ENCODE measurements at places on chromosomes 11 and 22.

GRCh38 chr11:10275714-10276113 is 18.3 kb downstream of the SBF2 start:
- no peak for DNase-seq

DNA sequence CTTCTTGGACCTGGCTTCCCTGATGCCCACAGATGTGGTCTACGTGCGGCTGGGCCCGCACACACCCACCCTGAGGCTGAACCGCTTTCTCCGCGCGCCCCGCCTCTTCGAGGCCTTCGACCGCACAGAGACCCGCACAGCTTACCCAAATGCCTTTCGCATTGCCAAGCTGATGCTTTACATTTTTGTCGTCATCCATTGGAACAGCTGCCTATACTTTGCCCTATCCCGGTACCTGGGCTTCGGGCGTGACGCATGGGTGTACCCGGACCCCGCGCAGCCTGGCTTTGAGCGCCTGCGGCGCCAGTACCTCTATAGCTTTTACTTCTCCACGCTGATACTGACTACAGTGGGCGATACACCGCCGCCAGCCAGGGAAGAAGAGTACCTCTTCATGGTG is 1.2 kb downstream of the CNGA4 start:
- no peak for DNase-seq

DNA sequence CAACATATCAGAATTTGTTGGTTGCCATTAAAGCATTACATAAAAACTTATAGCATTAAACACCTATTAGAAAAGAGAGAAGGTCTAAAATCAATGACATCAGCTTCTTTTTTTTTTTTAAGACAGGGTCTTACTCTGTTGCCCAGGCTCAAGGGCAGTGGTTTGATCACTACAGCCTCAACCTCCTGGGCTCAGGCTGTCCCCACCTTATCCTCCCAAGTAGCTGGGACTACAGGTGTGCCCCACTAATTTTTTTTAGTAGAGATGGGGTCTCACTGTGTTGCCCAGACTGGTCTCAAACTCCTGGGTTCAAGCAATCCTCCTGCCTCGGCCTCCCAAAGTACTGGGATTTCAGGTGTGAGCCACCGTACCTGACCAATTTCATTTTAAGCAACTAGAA is 57.9 kb downstream of the ARHGEF12 start:
- DNase-seq = no peak

DNA sequence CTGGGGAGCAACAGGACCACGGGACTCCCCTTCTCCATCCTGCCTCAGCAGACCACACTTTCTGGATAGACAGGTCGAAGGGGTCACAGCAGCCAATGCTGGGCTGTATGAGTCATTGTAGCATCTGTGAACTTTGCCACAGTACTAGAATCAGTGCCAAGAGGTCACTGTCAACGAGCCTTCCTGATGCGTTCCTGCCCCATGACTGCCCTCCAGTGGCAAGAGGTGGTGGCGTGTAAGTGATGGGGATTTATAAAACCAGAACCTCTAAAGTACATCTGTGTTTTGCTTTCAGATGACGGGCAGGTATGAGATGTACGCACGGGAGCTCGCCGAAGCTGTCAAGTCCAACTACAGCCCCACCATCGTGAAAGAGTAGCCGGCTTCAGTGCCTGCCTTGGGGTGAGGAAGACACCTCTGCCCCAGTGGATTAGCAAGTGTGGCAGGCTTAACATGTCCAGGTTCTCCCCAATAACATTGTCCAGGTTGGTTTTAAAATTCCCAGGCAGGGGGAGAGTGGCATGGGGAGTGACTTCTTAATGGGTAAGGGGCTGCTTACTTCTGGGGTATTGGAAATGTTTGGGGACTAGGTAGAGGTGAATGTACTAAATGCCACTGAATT is 29.4 kb downstream of the GUCD1 start:
- no peak for DNase-seq

GRCh38 chr11:99279266-99279665 is 258.5 kb downstream of the CNTN5 start:
- DNase-seq = no peak

- DNase-seq = no peak
These were observed 45.2 kb downstream of the MPPED1 start for GRCh38 chr22:43457002-43457401.

DNA sequence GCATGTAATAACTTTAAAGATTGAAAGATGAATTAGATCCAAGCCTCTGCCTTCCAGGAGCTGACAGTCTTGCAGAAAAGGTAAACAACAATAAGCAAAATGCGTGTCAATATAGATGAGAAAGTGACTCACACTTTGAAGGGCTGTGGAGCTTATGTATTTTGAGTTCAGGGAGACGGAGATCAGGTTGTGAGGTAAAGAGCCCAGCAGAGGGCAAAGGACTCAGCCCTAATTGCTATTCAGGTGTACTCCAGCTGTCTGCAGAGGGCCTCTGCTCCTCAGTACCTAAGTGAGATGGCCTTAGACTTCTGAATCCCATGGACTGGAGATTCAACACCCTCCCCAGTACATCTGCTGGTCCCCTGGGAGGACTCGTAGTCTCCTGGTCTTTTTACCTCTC is 22.9 kb upstream of the CTR9 start:
- no peak for DNase-seq

DNA sequence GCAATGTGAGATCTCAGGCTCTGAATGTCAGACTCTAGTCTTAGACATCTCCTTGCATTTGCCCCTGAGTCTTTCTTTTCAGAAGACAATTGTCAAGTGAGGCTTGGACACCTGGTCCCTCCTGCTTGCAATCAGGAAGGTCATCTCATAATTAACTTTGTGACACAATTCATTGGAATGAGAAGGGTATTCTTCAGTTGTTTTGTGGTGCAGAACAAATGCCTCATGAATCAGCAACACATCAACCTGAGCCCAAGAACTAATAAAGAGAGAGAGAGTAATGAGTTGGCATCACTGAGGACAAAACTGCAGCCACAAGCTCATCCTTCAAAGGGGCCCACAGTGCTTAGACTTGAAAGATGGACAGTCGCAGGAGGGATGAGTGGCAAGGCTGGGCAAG is 375.8 kb downstream of the INSC start:
- no peak for DNase-seq

DNA sequence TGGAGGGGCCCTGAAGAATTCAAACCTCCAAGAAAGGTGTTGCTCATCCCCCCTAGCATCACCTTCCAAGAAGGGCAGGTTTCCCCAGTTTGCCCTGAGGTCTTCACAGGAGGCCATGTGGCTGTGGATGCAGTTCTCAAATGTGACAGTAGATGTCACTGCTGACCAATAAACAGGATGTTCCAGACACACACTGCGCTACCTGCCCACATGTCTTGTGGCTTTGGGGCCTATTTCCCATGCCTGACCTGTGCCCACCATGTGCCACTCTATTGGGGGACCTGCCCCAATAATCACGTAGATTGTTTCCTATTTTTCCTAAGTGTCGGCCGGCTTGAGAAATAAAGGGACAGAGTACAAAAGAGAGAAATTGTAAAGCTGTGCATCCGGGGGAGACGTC is 4.5 kb downstream of the GSTT2 start:
- no peak for DNase-seq

DNA sequence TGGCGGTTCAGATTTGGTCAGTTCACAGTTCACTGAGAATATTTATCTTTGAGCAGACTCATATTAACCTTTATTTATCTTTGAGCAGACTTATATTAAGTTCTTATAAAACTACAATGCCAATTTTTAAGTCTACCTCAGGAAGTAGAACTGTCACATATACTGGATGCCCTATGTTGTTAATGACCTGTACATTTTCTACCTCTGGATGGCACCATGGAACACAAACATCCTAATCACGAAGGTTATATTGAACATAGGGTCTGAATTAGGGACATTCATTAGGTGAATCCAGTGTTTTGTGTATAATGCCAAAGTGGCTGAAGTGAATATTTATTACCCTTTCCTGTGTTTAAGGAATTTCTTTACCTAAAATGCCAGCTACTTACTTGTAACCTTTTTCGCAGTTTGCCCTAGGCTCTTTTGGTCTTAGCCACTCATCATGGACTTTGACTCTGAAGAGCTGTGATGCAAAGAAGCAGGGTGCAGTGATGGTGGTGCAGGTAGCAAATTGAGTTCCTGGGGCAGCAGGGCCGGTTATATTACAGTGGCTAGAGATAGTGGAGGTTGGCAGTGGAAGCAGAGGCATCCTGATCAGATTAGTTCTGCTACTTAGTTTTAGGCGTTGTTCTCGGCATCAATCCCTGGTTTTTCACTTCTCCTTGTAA is 71.8 kb downstream of the STIM1 start:
- DNase-seq = no peak

GRCh38 chr11:114001416-114001815 is 26.5 kb downstream of the HTR3A start:
- no peak for DNase-seq

DNA sequence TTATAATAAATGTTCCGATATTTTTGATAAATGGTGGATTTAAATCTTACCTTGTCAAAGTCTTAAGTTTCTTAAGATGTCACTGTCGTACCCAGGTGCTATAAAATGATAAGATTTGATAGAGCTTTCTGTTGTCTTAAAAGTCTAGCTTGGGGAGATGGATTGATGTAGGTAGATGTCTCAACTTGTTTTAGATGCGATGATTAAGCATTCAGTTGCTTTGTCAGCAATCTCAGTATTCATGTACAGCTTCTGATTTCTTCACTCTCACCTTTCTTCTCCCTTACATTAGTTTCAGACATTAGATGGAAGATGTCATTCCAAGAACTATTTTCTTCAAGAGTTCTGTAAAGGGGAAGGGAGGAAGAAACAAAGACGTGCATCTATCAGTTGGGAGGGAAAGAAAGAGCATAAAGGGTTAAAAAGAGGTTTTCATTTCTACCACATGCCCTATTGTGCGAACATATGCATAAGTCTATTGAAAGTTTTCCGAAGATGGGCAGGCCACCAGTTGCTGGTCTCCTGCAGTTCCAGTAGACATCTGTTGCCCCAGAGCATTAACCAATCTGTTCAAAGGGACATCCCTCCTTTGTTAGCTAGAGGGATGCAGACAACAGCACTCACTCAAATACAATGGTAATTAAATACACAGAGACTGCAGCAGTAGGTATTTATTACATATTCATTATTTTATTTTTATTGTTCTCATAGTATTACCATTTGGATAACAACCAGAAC is 38.4 kb downstream of the ZC3H12C start:
- DNase-seq = no peak

GRCh38 chr11:101914341-101914737 is 471 bp upstream of the CEP126 start:
- DNase-seq = peak; percentile 10

DNA sequence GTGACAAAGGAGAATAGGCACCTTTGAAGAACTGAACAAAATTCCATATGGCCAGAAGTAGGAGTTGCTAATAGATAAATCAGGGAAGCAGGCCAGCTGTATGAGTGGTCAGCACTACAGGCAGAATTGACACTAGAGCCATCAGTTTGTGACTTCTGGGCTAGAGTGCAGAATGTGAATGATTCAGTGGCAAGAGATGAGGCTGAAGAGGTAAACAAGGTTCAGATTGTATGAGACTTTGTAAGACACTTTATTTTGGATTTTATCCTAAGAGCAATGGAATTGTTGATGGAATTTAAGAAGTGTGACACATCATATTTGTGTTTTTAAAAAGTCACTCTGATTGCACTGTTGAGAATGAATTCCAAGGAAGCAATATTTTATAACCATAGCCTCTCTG is 12.9 kb downstream of the BIRC3 start:
- no peak for DNase-seq

GRCh38 chr11:96107143-96107824 is 183.4 kb upstream of the MTMR2 start:
- DNase-seq = no peak

DNA sequence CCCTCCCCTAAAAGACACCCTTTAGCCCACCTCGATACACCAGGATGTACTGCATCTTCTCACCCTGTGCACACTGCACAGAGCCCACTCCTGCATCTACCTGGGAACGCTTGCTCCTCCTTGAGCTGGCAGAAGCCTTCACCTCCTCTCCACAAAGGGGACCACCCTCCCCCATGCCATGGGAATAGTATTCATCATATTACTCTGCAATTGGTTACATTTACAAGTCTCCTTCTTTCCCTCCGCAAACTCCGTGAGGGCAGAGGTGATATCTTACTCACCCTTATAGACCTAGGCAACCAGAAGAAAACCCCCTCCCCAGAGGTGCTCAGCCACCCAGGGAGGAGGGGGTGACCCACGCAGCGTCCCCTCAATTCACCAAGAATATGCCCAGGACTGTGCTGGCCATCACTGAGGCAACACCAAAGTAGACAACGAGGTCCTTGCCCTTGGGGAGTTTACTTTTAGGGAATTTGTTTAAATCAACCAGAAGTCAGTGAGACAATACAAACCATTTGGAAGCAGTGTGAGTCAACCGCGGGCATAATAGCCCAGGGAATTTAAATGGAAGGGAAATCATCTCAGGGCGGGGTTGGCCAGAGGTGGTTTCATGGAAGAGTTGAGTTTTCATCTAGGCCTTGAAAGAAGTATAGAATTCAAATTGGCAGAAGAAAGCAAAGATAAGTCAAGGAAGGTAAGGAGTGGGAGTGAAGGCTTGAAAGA is 214.5 kb downstream of the BARX2 start:
- DNase-seq = no peak

GRCh38 chr22:38925571-38926041 is 31.8 kb upstream of the APOBEC3A start:
- DNase-seq = no peak

DNA sequence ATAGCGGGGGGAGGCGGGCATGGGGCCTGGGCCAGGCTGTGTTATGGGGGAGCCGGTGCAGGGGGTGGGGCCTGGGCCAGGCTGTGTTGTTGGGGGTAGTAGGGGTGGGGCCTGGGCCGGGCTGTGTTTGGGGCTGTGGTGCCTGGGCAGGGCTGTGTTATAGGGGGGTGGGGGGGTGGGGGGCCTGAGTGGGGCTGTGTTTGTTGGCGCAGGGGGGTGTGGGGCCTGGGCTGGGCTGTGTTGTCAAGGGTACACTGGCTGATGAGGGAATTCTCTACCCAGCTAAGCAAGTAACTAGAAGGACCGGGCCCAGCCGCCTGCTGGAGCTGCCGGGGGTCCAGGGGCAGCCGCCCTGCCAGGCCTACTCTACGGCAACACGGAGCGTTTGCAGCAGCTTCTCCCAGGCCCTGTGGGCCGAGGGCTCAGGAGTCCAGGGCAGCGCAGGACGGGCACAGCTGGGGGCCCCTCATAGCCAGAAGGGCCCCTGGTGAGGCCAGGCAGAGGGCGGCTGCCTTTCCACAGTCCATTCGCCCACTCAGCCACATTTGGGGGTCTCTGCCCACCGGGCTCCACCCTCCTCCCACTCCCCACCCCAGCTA is 10.1 kb upstream of the PIM3 start:
- no peak for DNase-seq

- DNase-seq = no peak
These were observed 22.1 kb upstream of the LMO1 start for GRCh38 chr11:8285796-8286195.

DNA sequence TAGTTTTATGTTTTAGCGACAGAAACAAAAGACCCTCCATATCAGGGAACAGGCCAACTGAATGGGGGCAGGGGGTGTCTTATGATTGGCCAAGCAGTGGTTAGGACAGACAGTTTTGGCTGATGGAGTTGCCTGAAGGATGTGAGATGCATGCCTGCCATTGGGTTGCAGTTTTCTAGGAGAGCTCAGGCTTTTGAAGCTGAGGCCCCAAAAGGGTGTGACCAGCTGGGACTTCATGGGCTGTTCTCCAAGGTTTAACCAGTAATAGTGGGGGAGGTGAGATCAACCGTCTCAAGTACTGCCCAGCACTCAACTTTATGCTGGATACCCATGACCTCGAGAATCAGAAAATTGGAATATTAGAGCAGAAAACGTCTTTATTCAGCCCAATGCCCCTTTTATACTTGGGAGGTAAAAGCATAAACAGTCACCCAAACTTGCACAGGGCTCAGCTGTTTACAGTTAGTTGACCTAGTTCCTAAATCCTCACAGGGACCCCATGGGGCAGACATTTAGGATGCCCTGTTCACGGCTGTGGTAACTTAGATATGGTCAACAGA is 13.5 kb downstream of the DTX4 start:
- no peak for DNase-seq

All from AG04450 (cell line).